ENCODE measurements at places on chromosomes 13 and 19. TPM values are rescaled to one million over a fixed set of nuclear protein-coding genes. Genes with fewer than 3 reads are reported as not detected.

Gene ANGPTL8
- total RNA-seq: 1.2 TPM

Gene IFNL1
- not detected for total RNA-seq

- DNase-seq: no peak
These were observed 428.1 kb upstream of the DACH1 start for GRCh38 chr13:72295153-72295552.

DNA sequence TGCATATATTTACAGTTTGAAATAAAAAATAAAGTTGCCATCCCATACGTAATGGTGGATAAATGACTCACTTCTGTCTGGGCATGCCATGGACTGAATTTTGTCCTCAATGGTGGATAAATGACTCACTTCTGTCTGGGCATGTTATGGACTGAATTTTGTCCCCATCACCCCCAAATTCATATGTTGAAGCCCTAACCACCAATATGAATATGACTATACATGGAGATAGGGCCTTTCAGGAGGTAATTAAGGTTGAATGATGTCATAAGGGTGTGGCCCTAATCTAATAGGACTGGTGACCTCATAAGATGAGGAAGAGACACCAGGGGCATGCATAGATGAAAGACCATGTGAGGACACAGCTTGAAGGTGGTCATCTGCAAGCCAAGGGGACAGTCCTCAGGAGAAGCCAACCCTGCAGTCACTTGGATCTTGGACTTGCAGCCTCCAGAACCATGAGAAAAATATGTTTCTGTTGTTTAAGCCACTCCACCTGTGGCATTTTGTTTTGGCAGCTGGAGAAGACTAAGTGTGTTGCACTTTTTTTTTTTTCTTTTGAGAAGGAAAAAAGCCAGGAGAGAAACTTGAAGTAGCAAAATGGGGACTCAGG, 41.8 kb downstream of the RFC3 start:
- DNase-seq: no peak

GRCh38 chr13:24203273-24203672, 42.8 kb downstream of the SPATA13 start:
- no peak for DNase-seq

- no peak for DNase-seq
These were observed 389.3 kb downstream of the FGF14 start for GRCh38 chr13:102012299-102013293.
